ENCODE measurements at places on chromosomes 2 and 18.

DNA sequence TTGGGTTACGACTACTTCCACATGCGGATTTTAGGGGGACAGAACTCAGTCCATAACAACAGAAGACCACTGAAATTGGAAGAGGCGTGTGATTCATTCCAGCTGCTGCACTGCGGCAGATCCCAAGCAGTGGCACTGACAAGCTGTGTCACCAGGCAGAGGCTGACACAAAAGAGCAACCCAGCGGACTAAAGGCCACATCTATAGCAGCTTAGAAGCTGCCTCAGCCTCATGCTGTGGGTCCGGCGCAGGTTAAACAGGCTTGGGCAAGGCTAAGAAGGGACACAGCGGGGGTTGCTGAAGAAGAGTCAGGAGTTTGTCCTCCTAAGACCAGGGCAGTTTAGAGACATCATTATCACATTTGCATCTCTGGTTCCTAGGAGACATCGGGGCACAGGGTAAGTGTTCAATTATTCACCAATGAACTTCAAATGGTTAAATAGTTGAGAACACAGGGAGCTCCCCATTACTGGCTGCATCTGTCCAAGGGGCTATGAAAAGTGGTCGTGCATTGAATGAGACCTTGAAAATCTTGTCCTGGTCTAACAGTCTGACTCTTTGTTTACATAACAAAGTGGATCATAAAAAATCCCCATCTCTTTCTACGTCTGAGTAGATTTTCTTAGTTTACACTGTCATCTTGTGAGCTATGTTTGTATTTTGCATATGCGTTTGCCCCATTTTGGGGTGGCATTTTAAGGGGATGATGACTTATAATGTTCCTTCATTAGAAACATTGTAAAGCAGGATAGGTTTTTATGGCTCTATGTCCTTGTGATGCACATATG is 162.3 kb upstream of the TRIB2 start:
- no peak for DNase-seq

DNA sequence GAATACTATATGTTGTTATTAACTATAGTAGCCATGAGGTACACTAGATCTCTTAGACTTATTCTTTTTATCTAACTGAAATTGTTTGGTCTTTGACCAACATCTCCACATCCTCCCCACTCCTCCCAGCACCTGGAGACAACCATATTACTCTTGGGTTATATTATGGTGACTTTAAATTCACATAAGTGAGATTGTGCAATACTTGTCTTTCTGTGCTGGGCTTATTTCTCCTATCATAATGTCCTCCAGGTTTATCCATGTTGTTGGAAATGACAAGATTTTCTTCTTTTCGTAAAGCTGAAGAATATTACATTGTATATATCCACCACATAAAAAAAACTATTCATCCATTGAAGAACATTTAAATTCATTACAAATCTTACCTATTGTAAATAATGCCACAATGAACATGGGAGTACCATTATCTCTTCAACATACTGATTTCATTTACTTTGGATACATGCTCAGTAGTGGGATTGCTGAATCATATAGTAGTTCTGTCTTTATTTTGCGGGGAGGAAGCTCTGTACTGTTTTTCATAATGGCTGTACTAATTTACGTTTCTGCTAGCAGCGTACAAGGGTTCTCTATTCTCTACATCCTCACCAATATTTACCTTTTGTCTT is 159.2 kb upstream of the SCN7A start:
- no peak for DNase-seq

- no peak for DNase-seq
Measured at GRCh38 chr2:113173542-113174375, at the start of gene PSD4. TSS of gene PSD4 (plus strand) at chr2:113173971. CDS start at chr2:113182457, 8,486 bp downstream.

GRCh38 chr2:28366149-28366495 is 26.5 kb upstream of the FOSL2 start:
- no peak for DNase-seq

- DNase-seq = no peak
Measured at GRCh38 chr2:220465700-220466099, 838.3 kb downstream of the SLC4A3 start.

DNA sequence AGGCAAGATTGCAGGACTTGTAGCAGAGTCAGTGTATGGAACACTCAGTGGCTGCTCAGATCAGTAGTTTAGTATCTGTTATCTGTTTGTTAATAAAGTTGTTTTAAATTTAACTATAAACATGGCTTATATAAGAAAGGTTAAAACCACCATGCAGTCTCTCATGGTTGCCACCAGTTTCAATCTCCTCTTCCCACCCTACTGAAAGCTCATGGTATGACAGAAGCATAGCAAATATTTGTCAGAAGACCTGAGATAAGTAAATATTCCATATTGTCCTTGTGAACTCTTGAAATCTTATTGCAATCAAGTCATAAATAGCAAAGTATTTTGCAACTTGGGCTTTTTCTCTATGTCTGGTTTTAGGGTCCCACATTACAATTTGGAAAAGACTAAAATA is 2.1 kb upstream of the COL5A2 start:
- DNase-seq = no peak

- no peak for DNase-seq
Measured at GRCh38 chr2:107595285-107595684, 231.4 kb upstream of the RGPD4 start.

GRCh38 chr2:223787358-223787757 is 50.0 kb downstream of the AP1S3 start:
- DNase-seq = no peak

- no peak for DNase-seq
Measured at GRCh38 chr2:219001577-219002394, 8.6 kb upstream of the CRYBA2 start.

DNA sequence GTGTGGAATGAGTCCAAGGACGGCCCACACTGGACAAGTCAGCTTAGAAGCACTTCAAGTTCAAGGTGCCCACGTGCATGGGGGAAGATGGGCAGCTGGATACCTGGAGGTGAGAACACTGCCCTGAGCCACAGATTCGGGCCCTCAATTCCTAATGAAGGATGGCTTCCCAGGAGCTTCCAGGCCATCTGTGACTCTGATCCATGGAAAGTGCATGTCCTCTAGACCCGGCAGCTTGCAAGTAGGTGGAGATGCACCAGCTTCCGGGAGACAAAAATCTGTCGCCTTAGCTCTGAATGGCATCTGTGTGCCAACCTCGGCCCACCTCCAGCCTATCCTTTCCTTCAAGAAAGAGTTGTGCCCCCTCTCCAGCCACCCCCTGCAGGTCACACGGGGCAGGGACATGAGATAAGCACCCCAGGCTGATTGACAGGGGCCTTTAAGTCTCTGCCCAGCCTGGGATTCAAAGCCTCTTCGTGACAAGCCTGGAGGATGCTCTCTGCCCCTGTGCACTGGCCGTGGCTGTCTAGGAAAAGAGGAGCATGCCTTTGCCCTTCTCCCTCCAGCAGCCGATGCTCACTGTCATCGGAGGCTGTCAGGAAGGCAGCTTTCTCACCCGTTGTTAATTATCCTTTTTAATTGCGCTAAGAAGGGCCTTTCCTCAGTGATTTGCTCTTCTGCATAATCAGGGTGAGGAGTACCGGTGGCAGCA is 65.5 kb downstream of the BIN1 start:
- DNase-seq = no peak

DNA sequence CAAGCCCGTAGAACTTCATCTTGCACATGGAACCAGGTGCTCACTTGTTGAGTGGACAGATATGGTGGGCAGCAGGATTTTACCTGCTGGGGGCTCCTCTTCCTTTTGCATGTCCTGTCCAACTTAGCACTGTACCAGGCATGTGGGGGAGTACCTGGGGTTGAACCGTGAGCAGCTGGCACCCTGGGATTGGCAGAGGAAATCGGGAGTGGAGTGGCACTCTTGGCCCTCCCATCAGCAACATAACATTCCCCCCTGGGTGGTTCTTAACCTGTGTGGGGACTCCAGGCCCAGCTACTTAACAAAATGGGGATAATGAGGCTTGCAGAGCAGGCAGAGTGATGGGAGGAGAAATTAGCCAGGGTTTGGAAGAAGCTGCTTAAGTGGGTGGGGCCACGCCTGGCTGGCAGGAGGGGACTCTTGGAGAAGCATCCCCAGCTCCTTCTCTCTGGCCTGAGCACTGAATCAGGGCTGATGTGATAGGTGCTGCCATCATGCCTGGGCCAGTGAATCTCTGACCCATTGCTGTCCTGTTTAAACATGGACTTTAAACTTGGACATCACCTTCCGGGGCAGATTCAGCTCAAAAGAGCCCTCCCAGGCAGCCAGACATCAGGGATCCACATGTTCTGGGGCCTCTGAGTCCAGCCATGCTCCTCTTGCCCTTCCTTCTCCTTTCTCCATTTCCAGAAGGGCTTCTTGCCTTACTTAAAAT is 15.5 kb downstream of the FOSL2 start:
- DNase-seq = no peak

- DNase-seq = no peak
Measured at GRCh38 chr2:16654833-16655444, 10.7 kb downstream of the CYRIA start.

DNA sequence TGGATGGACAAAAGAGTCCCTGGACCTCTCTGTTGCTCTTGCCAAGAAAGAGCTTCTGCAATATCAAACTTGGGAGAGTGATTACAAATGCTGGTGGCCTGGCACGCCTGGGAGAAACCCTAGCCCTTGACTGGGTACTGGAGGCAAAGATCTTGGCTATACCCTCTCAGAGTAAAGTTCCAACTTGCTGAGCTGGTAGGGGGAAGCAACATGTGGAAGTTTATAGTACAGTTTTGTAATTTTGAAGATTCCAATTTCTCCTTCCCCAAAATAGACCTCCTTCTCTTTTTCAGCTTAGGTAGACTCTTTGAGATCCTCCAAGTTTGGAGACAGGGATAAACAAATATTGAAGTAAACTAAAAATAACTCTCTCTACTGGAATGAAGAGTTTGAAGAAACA is 645.3 kb downstream of the NR4A2 start:
- no peak for DNase-seq

DNA sequence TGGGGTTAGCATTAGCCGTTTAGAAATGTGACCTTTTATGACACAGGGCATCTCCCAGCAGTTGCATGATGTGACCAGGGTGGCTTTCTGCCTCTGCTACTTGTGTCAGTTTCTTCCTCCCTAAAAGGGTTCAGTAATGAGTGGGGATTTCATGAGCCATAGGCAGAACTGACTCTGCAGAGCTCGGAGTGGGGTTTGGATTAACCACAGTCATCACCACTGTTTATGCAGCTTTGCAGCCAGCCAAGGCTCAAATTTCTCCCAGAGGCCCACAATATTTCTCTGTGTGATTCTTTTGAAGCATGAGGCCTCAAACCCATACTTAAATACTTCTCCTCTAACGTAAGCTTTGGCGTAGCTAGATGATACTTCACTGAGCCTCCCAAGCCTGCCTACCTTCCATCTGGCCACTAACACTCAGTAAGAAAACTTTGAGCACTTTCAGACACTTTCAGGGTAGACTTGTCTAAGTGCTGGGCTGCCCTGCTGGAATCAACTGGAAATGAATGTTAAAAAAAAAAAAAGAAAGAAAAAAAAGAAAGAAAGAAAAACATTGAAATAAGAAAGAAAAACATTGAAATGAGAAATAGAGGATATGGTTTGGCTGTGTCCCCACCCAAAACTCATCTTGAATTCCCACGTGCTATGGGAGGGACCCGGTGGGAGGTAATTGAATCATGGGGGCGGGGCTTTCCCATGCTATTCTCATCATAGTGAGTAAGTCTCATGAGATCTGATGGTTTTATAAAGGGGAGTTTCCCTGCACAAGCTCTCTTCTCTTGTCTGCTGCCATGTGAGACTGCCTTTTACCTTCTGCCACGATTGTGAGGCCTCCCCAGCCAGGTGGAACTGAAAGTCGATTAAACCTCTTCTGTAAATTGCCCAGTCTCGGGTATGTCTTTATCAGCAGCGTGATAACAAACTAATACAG is 11.5 kb upstream of the LAPTM4A start:
- no peak for DNase-seq

DNA sequence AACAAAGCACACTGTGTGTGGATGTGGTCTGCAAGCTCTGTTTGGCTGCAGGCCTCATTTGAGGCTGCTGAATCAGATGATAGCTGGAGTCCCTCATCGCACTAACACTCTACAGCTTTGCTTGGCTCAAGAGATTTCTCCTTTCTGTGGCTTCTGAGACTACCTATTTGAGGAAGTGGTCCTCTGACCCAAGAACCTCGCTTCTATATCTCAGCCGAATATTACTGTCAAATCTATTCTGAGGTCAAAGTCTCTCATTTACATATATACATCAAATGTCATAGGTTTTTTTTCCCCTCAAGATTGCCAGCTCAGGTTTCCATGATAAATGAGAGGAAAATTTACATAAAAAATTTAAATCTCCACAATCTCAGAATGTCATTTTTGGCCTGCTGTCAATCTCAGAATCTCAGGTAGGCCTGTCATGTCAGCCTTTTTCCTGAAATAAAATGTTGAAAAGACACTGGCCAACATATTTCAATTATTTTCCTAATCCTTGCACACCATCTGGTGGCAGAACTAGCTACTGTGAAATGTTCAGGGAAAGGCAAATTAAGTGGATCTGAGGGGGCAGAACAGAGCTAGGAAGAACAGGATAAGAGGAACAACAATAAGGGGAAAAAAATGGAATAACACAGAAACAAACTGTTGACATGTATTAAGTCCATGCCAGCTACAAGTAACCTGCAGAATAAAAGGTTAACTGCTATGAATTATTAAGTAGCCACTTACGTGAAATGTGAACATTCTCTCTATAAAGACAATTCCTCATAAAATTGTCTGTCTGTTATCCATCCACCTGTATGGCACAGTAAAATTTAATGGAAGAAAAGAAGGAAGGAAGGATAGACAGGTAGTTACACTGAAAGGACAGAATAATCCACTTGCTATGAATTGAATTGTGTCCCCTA is 39.3 kb downstream of the AP1S3 start:
- DNase-seq = no peak

- DNase-seq = no peak
Measured at GRCh38 chr2:205763708-205764211, 81.5 kb downstream of the NRP2 start.

DNA sequence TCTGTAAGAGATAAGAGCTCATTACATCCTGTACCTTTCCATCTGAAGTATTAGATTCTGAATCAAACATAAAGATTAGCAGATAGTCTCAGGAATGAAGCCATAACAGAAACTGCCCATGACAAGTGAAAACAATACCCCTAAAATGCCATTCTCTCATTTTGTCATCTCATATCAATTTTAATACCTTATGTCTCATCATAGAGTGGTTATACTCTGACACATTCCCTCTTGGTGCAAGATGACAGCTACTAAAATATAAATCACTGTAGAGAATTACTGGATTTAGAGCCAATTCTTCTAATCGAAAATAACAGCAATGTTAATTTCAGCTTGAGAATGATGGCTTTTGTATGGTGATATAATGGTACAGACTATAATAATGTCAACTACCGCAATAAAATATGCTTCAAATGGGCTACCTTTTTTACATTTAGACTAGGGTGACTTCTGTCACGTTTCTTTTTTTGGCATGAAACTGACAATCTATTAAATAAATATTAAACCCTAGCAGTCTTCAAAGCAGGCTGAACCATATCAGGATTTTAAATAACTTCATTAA is 125.1 kb upstream of the ITGA4 start:
- DNase-seq = no peak

GRCh38 chr2:219291394-219291793 is 12.2 kb downstream of the DNAJB2 start:
- no peak for DNase-seq

- no peak for DNase-seq
Measured at GRCh38 chr18:57431467-57432080, 3.6 kb upstream of the ONECUT2 start.

Data from kidney epithelial cell (primary cell).